ENCODE measurements at places on chromosomes 16 and 17.

DNA sequence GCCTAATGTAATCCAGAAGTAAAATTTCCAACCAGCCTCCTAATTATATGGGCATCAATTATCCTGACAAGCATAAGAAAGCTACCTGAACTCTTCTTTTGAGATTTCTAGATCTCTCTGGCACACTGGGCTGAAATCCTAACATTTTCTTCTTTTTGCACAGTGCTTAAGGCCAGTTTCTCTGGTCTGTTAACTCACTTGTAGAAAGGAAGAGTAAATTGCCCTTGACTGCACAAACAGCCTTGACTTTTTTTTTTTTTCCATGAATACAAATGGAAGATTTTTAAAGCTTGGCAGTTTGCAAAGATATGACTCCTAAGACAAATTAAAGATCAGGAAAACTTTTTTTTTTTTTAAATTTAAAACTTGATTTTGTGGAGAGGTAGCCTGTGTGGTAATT is 291.2 kb upstream of the MON1B start:
- DNase-seq, result no peak

DNA sequence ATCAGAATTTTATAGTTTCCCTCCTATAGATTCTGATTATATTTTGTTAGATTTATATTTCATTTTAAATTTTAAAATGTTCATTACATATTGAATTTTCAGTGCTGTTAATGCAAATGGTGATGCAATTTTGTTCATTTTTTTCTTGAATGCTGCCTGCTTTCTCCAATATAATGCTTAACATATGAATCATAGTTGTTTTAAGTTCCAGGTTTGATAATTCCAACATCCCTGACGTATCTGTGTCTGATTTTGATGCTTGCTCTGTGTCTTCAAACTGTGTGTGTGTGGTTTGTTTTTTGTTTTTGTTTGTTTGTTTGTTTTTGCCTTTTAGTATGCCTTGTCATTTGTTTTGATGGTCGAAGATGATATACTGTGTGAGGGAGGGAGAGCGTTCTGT is 134.7 kb upstream of the ELAC2 start:
- DNase-seq, result no peak

DNA sequence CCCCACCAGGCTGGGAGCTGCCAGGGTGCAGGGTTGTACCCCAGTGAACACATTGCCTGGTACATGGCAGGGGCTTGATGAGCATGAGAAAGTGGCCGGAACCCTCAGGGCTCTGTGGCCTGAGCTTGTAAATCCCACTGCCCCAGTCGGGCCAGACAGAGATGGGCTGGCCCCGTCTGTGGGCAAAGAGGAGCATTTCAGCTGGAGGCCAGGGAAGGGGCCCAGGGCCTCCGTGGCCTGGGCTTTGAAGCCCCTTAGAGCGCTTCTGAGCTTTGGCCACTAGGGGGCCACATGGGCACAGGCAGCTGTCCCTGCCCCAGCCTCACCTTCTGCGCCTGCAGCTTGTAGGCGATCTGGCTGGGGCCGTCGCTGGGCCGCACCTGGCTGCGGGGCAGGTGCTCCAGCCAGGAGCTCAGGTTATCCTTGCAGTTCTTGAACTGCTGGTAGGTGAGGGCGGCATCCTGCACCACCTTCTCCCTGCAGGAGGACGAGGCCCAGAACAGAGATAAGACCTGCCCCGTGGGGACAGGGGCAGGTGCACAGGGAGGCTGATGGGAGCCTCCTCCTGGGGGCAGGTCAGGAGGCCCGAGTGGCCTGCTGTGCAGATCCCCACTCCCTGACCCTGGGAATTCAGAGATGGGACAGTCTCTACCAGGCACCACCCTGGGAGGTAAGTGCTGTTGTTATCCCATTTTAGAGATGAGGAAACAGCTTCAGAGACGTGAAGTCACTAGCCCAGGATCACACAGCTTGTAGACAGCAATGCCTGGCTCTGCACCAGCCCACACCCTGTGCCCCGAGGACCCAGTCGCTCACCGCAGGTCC is 12.8 kb downstream of the EVPL start:
- peak; percentile 84 for DNase-seq

- DNase-seq, result peak; percentile 86
These were observed 25.8 kb downstream of the LITAF start for GRCh38 chr16:11560701-11561453.

- DNase-seq, result no peak
These were observed 250.7 kb upstream of the MYOCD start for GRCh38 chr17:12415031-12415430.

DNA sequence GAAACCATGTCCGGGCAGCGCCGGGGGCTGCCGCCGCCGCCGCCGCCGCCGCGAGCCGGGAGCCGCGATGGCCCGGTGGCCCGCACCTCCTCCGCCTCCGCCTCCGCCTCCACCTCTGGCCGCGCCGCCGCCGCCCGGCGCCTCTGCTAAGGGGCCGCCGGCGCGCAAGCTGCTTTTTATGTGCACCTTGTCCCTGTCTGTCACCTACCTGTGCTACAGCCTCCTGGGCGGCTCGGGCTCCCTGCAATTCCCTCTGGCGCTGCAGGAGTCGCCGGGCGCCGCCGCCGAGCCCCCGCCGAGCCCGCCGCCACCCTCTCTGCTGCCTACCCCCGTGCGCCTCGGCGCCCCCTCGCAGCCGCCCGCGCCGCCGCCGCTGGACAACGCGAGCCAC is 587 bp downstream of the HS3ST4 start:
- DNase-seq, result no peak

GRCh38 chr17:44758414-44759085 is at the start of gene ADAM11:
TSS of gene ADAM11 (plus strand) at chr17:44758988. CDS start at chr17:44759200, 212 bp downstream.
- DNase-seq, result no peak

DNA sequence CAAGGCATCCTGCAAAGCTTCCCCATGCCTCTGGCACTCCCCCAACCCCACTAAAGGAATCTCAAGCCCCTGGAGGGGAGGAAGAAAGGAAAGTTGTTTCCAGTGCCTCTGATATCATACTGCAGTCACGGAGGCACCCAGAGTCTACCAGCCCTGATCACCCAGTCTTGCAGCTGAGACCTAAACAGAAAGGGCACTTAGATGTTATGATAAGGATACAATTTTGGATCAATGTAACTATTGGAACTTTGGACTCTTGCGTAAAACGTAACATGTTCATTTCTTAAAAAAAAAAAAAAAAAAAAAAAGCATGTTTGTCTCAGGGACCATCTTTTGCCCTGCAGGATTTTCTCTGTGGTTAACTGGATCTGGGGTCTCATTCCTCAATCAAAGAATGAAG is 52.4 kb upstream of the COX10 start:
- DNase-seq, result no peak

GRCh38 chr16:66199189-66199588 is 167.3 kb upstream of the CDH5 start:
- DNase-seq, result no peak

- DNase-seq, result no peak
These were observed 236.0 kb downstream of the IRX3 start for GRCh38 chr16:54050459-54051210.

- DNase-seq, result no peak
These were observed 234.6 kb downstream of the MSI2 start for GRCh38 chr17:57490890-57491289.

GRCh38 chr17:78462148-78462547 is 83.7 kb downstream of the PGS1 start:
- no peak for DNase-seq

DNA sequence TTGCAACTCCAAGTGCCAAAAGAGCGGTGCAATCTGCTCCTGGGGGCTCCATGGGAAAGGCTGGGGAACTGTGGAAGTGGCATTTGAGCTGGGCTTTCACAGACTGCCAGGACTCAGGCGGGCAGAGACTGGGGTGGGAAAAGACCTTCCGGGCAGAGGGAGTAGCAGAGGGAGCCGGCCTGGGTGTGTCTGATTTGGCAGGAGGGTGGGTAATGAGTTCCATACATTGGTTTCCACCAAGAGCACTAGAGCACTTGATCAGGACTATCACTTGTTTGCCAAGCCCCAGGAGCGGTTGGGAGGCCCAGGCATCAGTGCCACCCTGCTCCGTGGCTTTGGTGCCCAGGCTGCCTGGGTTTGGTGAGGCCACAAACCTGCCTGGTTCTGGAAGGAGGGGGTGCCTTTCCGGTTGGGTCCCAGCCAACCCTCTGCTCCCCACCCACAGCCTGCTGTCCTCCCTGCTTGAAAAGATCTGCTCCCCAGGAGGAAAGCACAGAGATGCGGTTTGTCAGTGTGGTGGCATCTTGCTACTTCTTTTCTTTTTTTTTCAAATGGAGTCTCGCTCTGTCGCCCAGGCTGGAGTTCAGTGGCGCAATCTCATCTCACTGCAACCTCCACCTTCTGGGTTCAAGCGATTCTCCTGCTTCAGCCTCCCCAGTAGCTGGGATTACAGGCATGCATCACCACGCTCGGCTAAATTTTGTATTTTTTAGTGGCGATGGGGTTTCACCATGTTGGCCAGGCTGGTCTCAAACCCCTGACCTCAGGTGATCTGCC is 3.5 kb upstream of the TRIM47 start:
- DNase-seq, result no peak

- DNase-seq, result no peak
These were observed 111.8 kb upstream of the NUDT7 start for GRCh38 chr16:77610496-77610895.

GRCh38 chr16:53841884-53842283 is 137.9 kb downstream of the FTO start:
- DNase-seq, result no peak

- DNase-seq, result no peak
These were observed 165.6 kb downstream of the SPECC1 start for GRCh38 chr17:20174588-20175265.

DNA sequence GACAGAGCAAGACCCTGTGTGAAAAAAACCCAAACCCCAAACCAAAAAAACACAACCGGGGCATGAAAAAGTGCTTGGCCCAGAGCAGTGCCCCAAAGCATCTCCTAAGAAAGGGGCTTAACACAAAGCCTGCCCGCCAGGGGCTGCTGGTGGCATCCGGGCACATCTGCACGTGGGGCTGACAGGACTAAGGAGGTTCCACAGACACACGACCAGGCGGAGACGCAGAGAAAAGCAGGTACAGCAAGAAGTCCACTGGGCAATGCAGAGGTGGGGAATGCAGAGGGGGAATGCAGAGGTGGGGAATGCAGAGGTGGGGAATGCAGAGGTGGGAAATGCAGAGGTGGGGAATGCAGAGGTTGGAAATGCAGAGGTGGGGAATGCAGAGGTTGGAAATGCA is 109.2 kb downstream of the ZNF778 start:
- no peak for DNase-seq
